CD4-positive, alpha-beta T cell treated with Interleukin-4 for 1 hour (primary cell): ENCODE measurements at places on chromosomes 1 and 21.

- no peak for DNase-seq
Measured at GRCh38 chr1:8684590-8684989, 132.8 kb downstream of the RERE start.

- DNase-seq: no peak
Measured at GRCh38 chr1:196407358-196408051, 200.7 kb downstream of the KCNT2 start.

- no peak for DNase-seq
Measured at GRCh38 chr1:37038227-37039093, 4.1 kb upstream of the GRIK3 start.

DNA sequence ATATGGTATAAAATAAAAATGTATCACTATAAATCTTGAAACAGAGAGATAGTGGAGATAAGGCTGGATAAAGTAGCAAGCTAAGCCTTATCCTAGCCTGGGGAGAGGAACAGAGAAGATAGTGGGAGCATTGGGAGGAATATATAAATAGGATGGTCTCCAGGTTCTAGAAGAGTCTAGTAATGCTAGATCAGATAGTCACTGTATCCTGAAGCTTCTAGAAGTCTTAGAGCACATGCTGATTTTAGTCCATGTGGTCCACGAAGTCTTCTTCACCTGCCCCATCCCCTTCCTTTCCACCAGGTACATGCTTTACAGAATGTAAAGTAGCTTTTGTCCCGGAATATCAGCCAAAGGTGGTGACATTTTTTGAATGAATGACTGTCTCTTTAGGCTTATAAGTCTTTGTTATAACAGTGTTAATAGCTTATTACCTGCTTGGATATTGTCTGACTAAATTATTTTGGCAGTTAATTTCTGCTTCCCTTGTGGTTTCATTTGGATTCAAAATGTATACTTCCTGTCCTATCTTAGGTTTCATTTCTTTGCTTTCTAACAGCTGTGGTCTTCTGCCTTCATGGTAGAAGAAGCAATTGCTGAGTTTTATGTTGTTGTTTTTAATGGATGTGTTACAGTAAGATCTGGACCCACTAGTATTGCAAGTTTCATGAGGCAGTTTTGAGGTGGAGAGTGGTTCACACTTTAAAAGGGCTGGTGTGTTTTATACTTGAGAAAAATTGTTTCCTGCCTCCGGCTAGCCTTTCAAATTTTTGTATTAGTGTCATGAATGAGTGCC lies 5.9 kb downstream of the SMG7 start:
- peak; percentile 19 for DNase-seq

DNA sequence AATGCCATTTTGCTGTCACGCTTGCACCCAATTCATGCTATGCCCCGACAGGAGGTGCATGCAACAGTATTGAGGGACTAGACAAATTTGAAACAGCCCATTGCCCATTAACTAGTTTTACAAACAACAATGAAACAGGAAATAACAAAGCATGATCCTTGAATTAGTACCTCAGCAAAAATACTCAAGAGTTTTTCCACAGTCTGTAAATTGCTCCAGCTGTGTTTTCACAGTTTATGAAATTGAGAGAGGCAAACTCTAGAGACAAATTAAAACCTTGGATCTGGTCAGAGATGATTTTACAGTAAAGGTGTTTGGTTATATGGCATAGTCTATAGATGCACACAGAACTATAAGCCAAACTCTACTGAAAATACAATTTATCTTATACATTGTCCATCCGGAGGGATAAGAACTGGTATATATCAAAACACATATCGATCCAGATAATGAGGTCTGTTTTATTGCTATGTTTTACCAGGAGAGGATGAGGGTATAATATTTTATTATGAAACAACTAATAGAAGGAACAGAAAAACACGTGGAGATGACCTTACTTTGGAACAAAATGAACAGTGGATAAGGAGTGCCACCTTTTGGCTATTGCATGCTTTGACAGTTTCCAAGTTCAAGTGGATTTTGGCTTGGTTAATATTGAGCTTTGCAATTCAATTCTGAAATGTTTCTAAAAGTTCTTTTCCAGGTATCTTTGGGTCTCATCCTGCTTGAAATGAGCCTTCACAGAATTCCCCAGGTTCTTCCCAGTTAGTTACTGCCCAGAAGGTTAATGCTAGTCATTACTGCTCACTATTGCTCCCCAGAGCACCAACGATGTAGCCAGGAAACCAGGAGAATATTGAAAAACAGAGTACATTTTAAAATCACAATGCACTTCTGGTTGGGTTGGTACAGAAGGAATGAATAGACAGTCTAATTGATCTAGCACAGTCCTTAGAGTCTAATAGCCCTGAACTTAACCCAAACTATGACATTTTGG lies 45.7 kb downstream of the ZC3H11B start:
- DNase-seq: no peak

DNA sequence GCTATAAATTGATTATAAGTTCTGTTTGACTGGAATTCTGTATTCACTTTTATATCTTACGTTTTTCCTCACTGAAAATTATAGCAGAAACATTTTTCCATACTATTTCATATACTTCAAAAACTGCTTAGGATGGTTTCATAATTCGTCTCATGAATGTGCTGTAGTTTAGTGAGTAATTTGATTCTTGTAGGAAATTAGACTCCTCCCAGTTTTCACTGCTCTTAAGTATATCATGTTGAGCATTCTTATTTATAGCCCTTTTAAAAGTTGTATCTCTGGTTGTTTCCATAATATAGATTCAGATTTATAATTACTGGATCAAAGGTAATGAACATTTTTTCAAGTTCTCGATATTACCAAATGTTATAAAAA lies 250.6 kb downstream of the FMN2 start:
- no peak for DNase-seq

DNA sequence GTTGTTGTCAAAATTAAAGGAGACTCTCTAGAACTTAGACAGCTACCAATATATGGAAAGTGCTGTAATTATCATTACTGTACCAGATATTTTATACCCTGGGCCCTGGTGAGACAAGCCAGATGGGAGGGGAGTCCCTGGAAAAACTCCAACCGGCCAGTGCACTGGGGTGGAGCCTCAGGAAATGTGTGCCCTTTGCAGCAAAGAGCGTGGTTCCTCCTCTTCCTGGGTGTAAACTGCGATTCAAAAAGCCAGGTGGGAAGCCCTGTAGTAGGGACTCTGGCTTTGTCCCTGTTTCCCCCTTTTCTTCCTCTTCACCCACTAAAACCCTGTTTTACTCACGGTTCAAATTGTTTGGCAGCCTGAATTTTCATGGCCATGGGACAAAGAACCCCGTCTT lies 812.3 kb downstream of the PLA2G4A start:
- no peak for DNase-seq

- DNase-seq: no peak
Measured at GRCh38 chr1:167221126-167221737, 546 bp downstream of the POU2F1 start.

GRCh38 chr1:91120936-91121335 lies 99.1 kb upstream of the ZNF644 start:
- no peak for DNase-seq

- peak; percentile 89 for DNase-seq
Measured at GRCh38 chr1:26787381-26787705, 407 bp upstream of the PIGV start.

DNA sequence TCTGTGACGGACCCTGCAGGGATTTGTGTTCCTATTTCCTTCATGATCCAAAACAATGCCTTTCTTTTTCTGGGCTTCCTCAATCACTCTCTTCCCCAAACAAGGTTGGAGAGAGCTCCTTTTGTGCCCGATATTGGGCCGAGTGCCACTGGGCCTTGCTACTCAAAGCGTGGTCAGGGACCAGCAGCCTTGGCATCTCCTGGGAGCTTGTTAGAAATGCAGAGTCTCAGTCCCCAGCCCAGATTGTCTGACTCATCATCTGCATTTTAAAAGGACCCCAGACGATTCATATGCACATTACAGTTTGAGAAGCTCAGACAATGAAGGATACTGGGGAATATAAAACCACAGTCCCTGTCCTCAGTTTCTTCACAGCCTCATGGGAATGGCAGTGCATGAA lies 19.9 kb downstream of the ADORA1 start:
- DNase-seq: no peak

DNA sequence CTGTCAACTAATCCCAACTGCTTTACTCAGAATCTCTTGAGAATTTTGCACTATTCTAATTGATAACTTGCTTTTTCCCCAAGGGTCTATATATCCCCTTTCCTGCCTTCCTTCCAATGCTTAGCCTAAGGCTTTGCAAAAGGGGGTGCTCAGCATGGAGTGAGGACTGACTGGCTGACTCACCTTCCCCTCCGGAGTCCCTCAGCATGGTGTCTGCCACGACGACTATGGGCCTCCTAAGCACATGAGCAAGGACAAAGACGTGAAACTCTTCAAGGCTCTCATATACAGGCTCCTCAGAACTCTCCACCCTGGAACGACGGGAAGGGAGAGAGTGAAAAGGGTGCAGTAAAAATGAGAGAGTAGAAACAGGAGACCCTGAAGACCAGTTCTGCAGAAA lies 13.2 kb upstream of the MTMR11 start:
- DNase-seq: no peak

DNA sequence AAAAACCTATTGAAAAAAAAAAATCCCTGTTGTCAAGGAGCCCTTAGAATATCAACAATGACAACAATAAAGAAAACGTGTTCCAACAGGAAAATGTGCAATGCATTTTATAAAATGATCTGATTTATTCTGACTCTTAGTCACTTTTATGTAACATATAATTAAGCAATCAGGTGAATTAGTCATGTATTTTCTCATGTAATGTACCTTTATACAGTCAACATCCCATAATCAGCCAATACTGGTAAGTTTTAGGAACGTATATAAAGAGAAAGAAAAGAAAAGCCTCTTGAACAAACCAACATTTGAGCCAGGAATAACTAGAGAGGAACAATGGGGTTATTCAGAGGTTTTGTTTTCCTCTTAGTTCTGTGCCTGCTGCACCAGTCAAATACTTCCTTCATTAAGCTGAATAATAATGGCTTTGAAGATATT lies at the start of gene CLCA4:
CLCA4 (plus strand) TSS at position 292 of the 435 bp plus-strand sequence; CDS start at position 334, 42 bp downstream.
- no peak for DNase-seq

- no peak for DNase-seq
Measured at GRCh38 chr1:28456078-28456477, 49.8 kb upstream of the RCC1 start.

DNA sequence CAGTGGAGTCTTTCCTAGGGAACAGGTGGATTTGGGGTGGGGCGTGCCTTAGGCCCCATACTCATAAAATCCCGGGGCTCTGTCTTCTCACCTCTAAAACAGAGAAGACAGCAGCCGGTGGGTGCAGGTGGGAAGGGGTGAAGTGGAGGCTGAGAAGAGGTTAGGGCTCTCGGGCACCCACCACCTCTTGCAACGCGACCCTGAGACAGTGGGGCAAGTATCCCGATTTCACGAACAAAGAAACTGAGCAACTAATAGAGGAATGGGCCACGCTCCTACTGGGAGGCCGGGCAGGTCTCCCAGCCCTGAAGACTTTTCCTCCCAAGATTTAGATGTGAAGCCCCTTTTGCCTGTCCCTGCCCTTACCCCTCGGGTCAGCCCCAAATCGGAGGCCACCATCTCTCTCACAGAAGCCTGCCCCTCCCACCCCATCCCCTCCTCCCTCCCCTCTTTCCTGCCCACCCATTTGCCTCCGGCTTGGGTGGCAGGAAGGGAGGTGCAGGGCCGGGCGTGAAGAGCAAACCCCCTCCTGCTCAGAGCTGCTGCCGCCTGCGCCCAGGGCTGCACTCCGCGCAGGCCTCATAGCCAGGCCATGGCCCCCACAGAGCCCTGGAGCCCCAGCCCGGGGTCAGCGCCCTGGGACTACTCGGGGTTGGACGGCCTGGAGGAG lies at the start of gene GPR25:
GPR25 (plus strand) TSS at position 536 of the 670 bp plus-strand sequence; CDS start at position 593, 57 bp downstream.
- no peak for DNase-seq

DNA sequence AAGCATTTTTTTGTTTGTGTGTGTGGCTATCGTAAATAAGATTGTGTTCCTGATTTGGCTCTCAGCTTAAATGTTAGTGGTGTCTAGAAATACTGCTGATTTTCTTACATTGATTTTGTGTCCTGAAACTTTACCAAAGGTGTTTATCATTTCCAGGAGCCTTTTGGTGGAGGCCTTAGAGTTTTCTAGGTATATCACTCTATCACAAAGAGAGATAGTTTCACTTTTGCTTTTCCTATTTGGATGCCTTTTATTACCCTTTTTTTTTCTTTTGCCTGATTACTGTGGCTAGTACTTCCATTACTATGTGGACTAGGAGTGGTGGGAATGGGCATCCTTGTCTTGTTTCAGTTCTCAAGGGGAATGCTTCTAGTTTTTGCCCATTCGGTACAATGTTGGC lies 109.6 kb downstream of the S1PR1 start:
- no peak for DNase-seq

GRCh38 chr1:159938211-159938852 lies 7.1 kb downstream of the IGSF9 start:
- DNase-seq: no peak

GRCh38 chr1:175644018-175644417 lies 99.4 kb downstream of the TNR start:
- DNase-seq: no peak

- DNase-seq: no peak
Measured at GRCh38 chr21:40433538-40433937, 413.4 kb downstream of the DSCAM start.

GRCh38 chr1:78553859-78554258 lies 63.1 kb downstream of the PTGFR start:
- no peak for DNase-seq

DNA sequence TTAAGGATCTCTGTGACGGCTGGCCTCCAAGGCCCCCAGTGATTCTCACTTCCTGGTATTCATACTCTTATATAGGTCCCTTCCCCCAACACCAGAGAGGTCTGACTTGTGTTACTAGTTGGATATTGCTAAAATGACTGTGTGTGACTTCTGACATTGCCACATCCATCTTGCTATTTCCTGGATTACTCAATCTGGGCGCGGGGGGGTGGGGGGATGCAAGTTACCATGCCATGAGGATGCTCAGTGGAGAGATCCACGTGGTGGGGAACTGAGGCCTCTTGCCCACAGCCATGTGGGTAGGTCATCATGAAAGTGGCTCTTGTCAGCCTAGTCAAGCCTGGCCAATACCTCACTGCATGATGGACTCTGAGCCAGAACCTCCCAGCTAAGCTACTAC lies 117.0 kb downstream of the UBE2U start:
- DNase-seq: no peak

DNA sequence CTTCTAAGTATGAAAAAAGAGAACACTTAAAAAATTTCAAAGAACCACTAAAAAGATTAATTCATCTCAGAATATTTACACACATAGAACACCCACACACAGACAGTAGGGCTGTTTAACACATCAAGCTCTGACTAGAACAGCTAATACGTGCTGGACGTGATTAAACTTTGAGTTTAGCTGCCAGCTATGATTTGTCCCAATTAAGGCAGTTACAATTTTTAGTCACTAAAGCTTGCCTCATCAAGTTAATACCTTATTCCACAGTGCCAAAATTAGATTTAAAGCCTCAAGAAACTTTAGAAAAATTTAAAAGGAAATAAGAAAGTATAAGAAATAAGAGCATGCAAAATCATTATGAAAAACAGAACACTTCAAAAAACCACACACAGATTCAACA lies 18.9 kb downstream of the SLC16A1 start:
- DNase-seq: no peak

- no peak for DNase-seq
Measured at GRCh38 chr1:4605158-4605557, 49.3 kb upstream of the AJAP1 start.
